HT-29 (cell line): ENCODE measurements at places on chromosomes 2 and 18.

- DNase-seq: no peak
Observed at GRCh38 chr2:99152199-99152895, 2.4 kb downstream of the TSGA10 start.

DNA sequence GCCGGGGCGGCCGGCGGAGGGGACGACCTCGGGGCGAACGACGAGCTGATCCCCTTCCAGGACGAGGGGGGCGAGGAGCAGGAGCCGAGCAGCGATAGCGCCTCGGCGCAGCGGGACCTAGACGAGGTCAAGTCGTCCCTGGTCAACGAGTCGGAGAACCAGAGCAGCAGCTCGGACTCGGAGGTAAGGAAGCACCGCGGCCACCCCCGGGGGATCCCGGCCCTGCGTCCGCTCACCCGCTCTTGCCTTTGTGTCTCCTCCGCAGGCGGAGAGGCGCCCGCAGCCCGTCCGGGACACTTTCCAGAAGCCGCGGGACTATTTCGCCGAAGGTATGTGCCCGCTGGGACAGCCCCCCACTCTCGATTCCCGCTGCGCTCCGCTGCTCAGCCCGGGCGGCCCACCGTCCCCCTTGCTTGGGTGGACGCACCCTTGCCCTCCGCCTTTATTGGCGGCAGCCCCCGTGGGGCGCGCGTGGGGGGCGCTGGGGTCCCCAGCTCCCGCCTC is 611 bp downstream of the TCF7L1 start:
- no peak for DNase-seq

GRCh38 chr2:209473930-209474419 is 50.1 kb downstream of the MAP2 start:
- DNase-seq: peak; percentile 44

- DNase-seq: no peak
Observed at GRCh38 chr18:7812431-7813063, 245.4 kb downstream of the PTPRM start.

DNA sequence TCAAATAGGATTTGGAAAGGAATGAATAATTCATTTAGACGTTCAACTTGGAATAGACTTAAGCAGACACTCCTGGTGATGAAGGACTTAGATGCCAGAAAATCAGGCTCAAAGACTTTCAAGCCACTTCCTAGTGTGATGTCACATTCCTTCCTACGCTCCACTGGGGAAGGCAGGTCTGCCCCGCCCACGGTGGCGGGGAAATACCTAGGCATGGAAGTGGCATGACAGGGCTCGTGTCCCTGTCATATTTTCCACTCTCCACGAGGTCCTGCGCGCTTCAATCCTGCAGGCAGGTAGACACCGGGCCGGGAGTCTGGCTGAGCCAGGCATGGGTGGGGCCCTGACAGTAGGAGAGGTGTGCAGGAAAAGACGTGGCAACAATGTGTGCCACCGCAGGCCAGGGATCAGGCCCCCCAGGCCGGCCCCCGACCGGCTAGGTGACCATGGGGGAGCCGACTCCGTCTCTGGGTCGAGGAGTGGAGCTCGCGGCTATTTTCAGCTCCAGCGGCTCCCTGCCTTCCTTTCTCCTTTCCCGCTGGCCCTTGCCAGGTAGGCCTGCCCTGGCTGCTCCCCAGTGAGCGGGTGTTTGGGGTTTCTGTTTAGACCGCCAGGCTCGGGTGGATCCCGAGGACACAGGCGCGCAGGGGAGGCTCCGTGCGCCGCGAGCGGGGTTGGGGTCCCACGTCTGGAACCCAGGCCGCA is at the start of gene IL1RL2:
Gene IL1RL2, plus strand, starts transcription at position 233 of the 705 bp plus-strand sequence. CDS start 845 bp downstream, outside the sequence.
- DNase-seq: peak; percentile 69

- DNase-seq: no peak
Observed at GRCh38 chr2:28896906-28897305, 2.4 kb downstream of the WDR43 start.

- no peak for DNase-seq
Observed at GRCh38 chr18:79819064-79819967, 21.6 kb downstream of the KCNG2 start.

- DNase-seq: no peak
Observed at GRCh38 chr2:12316476-12316875, 400.3 kb upstream of the TRIB2 start.

- no peak for DNase-seq
Observed at GRCh38 chr2:154495455-154495868, 203.0 kb upstream of the KCNJ3 start.

DNA sequence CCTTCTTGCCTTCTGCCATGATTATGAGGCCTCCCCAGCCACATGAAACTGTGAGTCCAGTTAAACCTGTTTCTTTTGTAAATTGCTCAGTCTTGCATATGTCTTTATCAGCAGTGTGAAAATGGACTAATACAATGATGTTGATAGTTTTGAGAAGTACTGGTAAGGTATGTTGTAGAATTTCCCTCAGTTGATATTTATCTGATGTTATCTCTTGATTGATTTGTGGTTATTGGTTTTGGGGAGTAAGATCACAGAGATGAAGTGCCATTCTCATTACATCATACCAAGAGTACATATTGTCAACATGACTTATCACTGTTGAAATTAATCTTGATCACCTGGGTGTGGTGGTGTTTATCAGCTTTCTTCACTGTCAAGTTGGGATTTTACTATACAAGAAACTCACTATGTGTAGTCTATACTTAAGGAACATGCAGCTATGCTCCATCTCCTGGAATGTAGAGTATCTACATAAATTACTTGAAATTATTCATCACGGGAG is 5.1 kb upstream of the SPAG16 start:
- DNase-seq: no peak

- no peak for DNase-seq
Observed at GRCh38 chr2:159661286-159661685, 44.9 kb upstream of the BAZ2B start.

- no peak for DNase-seq
Observed at GRCh38 chr2:105329197-105329554, 359 bp downstream of the TGFBRAP1 start.

- DNase-seq: no peak
Observed at GRCh38 chr18:4319738-4320677, 135.1 kb downstream of the DLGAP1 start.

DNA sequence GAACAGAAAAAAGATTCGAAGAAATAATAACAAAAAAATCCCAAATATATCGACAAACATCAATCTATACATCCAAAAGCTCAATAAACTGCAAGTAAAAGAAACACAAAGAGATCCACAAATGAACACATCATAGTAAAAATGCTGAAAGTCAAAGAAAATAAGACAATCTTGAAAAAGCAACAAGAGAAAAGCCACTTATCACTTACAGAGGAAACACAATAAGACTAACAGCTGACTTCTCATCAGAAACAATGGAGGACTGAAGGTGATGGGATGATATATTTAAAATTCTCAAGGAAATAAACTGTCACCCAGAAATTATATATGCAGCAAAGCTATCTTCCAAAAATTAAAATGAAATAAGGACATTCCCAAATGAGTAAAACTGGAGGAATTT is 140.3 kb downstream of the NDUFA10 start:
- DNase-seq: no peak

- no peak for DNase-seq
Observed at GRCh38 chr2:142380372-142380771, 249.6 kb upstream of the LRP1B start.

GRCh38 chr18:31399306-31400032 is 22.9 kb downstream of the DSG4 start:
- DNase-seq: peak; percentile 73

DNA sequence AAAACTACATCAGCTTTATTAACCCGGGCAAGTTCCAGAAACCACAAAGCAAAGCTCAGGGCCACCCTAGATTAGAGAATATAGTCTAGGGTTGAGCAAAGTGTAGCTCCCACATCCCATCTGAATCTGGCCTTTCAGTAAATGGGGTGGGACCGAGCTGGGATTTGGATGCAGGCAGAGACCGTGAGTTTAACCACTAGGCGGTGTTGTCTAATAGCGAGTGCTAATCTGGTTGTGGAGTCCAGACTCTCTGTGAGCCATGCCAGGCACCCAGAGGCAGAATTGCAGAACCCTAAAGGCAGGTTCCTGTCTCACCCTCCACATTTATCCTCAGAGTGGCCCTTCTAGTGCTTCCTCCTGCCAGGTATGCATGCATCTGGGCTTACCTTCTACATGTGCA is 435.9 kb downstream of the TSN start:
- peak; percentile 63 for DNase-seq

GRCh38 chr2:77034445-77034844 is 487.7 kb downstream of the LRRTM4 start:
- no peak for DNase-seq

DNA sequence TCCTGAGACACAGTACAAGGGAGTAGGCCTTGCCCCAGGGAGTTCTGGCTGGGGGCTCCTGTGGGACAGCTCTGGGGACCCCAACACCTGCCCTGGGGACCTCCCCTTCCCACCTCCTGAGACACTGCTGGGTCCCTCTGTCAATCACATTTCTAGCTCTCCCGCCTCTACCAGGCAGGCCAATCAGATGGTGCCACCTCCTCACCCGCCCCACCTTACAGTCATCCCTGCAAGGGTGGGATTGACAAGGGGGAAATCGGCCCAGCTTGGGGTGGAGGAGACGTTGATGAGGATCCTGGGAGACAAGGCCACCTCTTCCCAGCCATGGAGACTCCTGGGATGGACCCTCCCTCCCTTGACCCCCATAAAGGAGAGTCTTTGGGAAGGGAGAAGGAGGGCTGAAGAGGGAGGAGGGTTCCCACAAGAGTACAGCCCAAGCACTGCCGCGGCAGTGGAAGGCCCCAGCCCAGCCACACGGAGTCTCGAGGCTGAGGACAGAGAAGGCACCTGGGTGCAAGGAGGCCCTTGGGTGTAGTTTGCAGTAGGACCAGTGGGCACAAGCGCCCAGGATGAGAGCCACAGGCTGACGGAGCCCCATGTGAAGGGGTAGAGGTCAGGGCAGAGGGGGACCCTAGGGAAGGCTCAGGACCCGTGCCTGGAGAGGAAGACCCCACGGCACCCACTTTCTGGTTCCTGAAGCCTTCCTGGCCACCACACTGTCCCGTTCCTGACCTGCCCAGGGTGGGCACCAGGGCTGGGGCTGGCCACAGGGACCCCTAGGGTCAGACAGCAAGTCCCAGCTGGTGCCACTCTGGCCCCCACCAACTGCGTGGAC is 109.9 kb upstream of the OTOS start:
- no peak for DNase-seq

GRCh38 chr2:163324677-163325076 is 411.1 kb downstream of the FIGN start:
- DNase-seq: no peak

GRCh38 chr2:168804214-168804613 is 1.8 kb downstream of the NOSTRIN start:
- no peak for DNase-seq

GRCh38 chr18:9217743-9218451 is 81.3 kb downstream of the ANKRD12 start:
- DNase-seq: no peak

DNA sequence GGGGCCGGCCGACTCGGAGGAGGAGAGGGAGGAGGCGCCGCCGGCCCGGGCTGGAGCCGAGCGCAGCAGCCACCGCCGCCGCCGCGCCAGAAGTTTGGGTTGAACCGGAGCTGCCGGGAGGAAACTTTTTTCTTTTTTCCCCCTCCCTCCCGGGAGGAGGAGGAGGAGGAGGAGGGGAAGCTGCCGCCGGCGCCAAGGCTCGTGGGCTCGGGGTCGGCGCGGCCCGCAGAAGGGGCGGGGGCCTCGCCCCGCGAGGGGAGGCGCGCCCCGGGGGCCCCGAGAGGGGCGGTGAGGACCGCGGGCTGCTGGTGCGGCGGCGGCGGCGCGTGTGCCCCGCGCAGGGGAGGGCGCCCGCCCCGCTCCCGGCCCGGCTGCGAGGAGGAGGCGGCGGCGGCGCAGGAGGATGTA is 316 bp downstream of the CRIM1 start:
- no peak for DNase-seq

- DNase-seq: no peak
Observed at GRCh38 chr2:118098307-118099030, 10.2 kb downstream of the INSIG2 start.

GRCh38 chr2:126949775-126950174 is 51.1 kb downstream of the TEX51 start:
- DNase-seq: no peak

DNA sequence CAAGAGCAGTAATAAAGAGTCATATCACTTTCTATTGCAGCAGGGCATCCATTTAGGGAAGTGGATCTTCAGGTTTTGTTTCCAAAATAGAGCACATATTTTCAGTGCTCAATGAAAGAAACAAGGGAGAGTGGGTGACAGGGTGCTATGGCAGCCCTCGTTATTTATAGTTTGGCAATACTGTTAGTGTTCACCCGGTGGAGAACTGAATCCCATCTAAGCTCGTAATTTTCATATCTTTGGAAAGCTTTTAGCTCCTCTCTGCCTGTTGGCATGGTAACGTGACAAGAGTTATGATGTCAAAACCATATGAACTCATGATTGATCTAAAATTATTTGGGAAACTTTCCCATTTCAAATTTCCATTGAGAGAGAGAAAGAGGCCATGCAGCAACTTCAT is 331.9 kb downstream of the LRRTM1 start:
- DNase-seq: no peak

DNA sequence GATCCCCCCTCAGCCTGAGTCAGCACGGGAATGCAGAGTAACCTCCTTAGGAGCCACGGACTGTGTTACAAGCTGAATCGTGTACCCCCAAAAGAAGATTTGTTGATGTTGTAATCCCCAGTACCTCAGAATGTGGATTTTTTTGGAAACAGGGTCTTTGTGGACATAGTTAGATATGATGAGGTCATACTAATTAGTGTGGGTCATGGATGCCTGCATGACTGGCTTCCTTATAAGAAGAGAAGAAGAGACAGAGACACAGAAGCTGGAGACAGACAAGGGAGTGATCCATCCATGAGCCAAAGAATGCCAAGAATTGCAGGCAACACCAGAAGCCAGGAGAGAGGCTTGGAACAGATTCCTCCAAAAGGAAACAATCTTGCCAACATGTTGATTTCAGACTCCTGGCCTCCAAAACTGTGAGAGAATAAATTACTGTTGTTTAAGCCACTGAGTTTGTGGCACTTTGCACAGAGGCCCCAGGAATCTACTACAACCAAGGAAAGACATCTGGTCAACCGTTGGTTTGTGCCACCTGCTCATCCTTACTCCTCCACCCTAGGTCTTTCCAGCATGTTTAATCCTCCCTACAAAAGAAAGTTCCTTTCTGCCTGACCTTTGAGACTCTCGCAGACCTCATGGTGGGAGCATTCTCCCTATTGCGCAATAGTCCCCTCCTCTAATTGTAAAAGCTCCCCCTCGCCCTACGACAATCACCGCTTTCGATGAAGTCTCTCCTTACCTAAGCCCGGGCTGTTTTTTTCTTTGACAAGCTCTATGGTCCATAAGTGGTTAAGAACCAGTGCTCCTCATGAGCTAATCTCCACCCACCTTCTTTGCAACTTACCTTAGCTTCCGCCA is 91.6 kb downstream of the DNER start:
- DNase-seq: no peak

GRCh38 chr2:98032086-98032485 is 36.3 kb upstream of the TMEM131 start:
- no peak for DNase-seq

- DNase-seq: no peak
Observed at GRCh38 chr2:63977904-63978303, 41.3 kb downstream of the VPS54 start.

DNA sequence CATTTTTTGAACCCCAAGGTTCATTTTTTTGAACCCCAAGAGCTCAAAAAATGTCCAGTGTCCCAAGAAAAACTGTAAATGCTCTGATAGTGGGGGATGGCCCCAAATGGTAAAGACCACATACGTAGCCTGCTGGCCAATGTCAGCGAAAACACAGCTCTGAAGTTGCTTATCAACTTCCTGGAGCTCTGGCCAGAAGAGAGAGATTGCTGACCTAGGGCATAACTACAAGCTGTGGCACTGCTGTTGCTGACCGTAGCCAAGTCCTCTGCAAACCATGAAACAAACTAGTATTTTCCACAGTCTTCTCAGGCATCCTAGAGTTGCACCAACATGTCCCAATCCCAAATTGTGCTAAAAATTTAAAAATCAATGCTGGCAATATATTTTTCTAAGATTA is 50.9 kb downstream of the REEP1 start:
- DNase-seq: no peak
